ENCODE measurements at places on chromosomes 12 and 14.

DNA sequence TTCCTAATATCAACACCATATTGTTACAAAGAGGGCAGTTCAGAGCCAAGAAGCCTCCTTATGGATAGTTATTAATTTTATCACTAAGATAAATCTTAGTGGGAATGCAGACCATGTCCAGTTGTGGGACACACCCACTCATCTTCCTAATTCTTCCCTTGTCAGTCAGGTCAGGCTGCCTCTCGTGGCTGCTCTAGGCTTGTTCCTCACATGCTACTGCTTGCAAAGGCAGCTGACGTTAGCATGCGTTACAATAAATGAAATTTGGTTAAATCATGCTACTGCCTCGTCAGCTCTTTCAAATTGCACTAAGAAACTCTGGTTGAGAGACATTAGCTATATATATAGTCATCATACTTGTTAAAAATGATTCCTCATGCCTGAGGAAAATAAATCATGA lies 108.4 kb downstream of the CAND1 start:
- no peak for DNase-seq

DNA sequence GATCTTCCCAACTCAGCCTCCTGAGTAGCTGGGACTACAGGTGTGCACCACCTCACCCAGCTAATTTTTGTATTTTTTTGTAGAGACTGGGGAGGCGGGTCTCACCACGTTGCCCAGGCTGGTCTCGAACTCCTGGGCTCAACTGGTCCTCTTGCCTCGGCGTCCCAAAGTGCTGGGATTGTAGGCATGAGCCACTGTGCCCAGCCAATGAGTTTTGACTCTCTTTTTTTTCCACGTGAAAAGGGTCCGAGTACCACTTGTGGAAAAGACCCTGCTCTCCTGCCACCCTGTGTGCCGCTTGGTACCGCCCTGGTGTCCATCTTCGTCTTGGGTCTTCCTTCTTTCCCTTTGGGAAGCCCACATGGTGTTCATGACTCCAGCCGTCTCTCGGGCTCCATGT lies 17.6 kb downstream of the TEDC1 start:
- no peak for DNase-seq

DNA sequence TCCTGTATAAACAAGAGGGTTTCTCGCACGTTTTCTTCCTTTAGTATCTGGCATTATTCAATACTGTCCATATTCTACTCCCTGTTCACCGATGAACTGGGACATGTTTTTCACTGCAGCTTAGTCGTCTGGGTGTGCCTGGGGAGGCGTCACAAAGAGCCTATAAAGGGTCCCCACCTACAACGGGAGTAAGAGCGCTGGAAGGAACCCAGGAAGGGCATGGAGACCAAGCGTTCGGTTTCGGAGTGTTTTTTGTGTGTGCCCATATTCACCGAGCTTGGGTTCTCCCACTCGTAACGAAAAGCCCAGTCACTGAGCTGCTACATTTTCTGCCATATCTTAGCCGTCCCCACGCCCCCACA lies 592 bp upstream of the USP15 start:
- peak; percentile 71 for DNase-seq

- DNase-seq, result no peak
Observed at GRCh38 chr14:71721791-71722190, 210.4 kb upstream of the RGS6 start.

GRCh38 chr12:46454981-46455380 lies 82.4 kb upstream of the SLC38A2 start:
- no peak for DNase-seq

- no peak for DNase-seq
Observed at GRCh38 chr14:36683083-36683724, 21.5 kb downstream of the PAX9 start.

All from LoVo (cell line).